Activated CD4-positive, alpha-beta T cell treated with anti-CD3 and anti-CD28 coated beads, Interleukin-2, amount 50 U/mL, for 16 hours (primary cell): ENCODE measurements at places on chromosomes 4 and X.

DNA sequence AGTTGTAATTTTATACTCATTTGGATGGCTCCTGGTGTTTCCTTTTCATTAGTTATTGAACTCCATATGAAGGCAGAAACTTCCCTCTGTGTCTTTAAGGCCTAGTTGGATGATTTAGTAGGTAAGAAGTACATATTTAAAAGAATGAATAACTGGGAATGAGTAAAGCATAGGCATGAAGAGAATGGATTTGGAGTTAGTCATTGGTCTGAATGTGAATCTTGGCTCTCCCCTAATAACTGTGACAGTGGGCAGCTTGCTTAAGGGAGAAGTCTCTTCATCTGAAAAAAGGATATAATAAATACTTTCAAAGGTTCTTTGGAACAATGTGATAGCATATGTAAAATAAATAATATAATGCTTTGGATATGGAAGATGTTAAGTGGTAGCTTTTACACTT, 13.2 kb downstream of the SNX25 start:
- DNase-seq = no peak

- DNase-seq = no peak
Observed at GRCh38 chr4:168694667-168695066, 197.8 kb downstream of the PALLD start.

DNA sequence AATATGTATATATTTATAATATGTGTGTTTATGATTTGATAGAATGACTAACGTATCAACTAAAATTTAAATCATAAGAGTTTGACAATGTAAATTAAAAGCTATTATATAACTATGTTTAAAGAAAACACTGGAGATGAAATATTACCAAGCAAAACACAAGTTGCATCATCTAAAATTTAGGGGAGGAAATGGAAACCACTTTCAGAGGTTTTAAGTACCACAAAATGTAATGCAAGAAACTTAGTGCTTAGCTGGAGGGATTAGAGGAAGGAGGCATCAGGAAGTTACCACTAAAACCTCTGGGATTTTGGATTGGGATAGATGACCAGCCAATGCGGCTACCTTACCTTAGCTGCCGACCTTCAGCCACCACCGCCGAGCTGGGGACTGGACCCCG, 1192.1 kb upstream of the PRKX start:
- DNase-seq = no peak

DNA sequence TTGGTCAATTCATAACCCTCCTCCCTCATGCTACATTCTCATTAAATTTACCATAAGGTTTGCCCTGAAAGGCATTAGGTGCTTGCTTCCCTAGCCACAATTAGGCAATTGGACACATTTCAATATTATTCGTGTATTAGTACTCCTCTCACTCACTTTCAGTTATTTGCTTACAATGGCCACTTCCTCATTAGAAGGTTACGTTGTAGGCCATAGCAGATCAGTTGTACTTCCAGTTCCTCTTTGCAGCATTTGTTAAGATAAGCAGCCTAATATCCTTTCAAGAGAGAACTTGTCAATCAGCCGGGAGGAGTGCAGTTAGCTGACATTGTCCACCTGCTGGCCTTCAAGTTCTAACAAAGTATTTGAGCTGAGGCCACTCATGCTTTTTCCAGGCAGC, 1017.2 kb downstream of the PCDH7 start:
- no peak for DNase-seq

DNA sequence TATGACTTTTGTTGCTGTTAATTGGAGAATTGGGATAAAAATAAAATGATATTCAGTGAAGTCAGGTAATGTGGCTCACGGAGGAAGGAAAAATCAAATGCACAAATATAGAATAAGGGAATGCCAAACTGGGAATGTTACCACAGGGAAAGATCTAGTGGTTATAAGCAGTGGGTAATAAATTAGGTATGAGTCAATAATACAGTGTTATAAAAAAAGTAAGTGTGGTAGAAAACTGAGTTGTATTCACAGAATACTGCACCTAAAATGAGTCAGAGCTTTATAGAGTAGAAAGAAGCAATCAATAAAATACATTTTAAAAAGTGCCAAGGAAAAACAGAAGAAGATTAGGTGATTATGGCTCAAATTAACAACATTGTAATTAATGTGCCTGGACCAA, 34.5 kb downstream of the INTS12 start:
- DNase-seq = no peak

DNA sequence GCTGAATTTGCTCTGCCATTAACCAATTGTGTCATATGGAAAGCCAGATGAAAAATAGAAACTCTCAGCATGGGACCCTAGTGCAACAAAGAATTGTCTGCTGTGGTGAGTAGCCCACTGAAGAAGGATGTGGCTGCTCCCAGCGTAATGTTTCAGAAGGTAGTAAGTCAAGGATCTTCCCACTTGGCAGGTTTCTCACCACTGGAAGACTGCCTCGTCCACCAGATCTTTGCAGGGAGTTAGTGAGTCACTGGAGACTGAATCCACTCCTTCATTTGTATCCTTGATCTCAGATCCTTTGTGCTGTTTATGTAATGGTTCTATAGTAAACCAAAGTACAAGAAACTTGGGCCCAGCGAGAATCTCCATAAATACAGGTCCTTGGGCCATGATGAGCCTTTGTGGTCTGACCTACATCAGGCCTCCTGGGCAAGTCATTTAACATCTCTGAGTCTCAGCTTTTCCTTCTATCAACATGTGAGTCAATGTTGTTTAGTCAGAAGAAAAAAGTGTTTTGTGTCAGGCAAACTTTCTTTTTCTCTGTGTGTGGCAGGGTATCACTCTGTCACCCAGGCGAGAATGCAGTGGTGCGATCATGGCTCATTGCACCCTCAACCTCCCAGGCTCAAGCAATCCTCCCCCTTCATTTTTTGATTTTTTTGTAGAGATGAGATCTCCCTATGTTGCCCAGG, 78.0 kb upstream of the CCDC160 start:
- peak; percentile 72 for DNase-seq

- DNase-seq = no peak
Observed at GRCh38 chrX:50157545-50158135, 43.2 kb downstream of the AKAP4 start.

GRCh38 chrX:132592880-132593279, 104.0 kb upstream of the MBNL3 start:
- no peak for DNase-seq

DNA sequence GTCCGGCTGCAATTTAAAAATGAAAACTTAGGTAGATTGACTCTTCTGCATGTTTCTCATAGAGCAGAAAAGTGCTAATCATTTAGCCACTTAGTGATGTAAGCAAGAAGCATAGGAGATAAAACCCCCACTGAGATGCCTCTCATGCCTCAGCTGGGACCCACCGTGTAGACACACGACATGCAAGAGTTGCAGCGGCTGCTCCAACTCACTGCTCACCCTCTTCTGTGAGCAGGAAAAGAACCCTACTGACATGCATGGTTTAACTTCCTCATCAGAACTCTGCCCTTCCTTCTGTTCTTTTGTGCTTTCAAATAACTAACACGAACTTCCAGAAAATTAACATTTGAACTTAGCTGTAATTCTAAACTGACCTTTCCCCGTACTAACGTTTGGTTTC, 41.0 kb downstream of the MAP7D3 start:
- no peak for DNase-seq

- DNase-seq = peak; percentile 46
Observed at GRCh38 chr4:118270492-118270891, 82.3 kb downstream of the PRSS12 start.
